T-helper 22 cell (primary cell): ENCODE measurements at places on chromosomes 3 and 15.

- no peak for DNase-seq
Measured at GRCh38 chr3:78337801-78338211, 1297.9 kb downstream of the ROBO2 start.

DNA sequence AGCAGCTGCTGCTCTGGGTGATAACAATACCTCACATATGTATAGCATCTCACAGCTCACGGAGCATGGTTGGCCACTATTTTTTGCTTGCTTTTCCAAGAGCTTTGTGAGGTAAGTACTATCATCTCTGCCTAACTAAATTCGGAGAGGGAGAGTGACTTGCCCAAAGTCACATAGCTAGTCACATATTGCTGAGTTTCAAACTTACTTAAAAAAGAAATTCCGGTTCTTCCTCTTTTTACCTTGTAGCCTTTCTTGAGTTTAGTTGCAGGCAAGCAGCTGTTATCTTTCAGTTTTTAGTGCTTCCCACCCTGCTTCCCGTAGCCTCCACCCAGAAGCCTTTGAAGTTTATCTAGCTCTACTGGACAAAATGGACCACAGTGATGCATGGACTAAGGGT lies 309.2 kb downstream of the PDCD6IP start:
- DNase-seq: no peak

GRCh38 chr15:48533982-48534381 lies 111.5 kb downstream of the FBN1 start:
- DNase-seq: no peak

- DNase-seq: no peak
Measured at GRCh38 chr3:13600950-13601691, 52.2 kb downstream of the FBLN2 start.

DNA sequence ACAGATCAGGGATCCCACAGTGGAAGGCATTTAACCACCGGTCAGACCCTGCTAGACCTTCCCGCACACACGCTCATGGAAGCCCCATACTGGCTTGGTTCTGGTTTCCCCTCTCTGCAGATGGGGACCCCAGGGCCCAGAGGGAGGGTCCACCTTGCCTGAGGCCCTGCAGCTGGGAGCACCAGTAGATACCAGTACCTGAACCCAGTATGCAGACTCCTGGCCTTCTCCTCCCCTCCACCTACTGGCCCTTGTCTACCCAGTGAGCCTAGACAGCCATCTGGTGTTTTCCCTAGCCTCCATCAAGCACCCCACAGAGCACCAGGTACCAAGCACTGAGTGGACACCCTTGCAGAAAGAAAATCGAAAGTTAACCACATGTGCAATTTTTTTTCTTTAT lies 65.1 kb downstream of the MEGF11 start:
- no peak for DNase-seq

GRCh38 chr3:128285042-128285966 lies 132.0 kb downstream of the EEFSEC start:
- no peak for DNase-seq

- DNase-seq: no peak
Measured at GRCh38 chr3:127652246-127652995, 20.3 kb upstream of the ABTB1 start.

DNA sequence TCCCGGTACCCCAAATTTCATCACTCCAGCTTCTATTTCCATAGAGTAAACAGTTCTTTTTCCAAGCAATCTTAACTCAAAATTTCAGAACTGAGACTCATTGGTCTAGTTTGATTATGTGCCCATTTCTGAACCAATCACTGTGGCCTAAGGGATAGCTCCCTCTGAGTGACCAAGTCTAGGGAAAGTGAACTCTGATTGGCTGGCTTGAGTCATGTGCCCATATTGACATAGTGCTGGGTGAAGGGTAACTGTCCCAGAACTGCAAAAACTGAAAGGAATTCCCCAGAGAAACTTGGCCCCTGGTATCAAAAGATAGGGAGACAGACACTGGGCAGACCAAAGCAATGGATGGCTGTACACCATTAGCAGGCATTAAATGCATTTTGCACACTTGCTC lies 171.2 kb upstream of the WNT5A start:
- no peak for DNase-seq

DNA sequence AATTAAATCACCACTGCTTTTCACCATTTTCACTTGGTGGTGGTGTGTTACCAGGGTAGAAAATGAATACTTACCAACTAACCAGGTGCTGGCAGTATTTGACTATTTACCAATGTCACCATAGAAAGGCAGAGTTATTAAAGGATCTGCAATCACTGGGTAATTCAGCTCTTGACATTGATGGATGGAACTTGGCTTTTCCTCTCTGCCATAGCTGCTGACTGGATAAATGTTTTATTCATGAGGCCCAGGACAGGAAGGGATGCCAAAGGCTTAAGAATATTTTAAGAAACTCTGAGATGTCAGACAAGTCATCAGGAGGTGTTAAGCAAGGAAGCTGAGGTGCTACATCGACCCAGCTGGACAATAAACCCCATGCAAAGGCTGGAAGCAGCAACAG lies 495.5 kb upstream of the CFAP20DC start:
- DNase-seq: no peak

GRCh38 chr3:195129072-195129643 lies 141.8 kb downstream of the XXYLT1 start:
- no peak for DNase-seq

GRCh38 chr3:185728630-185729336 lies 96.1 kb downstream of the IGF2BP2 start:
- no peak for DNase-seq

DNA sequence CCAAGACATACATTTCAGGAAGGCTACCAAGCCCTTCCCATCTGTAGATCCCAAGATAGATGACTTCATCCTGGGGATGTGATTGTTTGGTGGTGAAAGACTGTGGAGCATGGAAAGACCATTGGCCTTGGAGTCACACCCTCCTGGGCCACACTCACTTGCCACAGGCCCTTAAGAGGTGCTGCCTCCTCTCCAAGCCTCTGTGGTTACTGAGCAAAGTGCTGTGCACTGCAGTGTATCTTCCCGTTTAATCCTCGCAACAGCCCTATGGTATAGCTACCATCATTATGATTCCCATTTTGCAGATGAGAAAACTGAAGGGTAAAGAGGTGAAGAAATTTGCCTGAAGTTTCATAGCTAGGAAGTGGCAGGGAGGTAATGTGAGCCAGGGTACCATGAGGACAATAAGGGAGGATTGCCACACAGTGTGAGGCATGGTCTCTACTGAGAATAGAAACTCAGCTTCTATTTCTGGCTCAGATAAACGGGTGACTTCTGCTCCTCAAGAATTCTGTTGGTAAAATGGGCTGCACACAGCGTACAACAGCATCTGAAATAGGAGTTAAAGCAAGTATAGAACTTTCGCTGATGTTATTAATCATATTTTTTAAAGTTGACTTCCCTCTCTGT lies 23.9 kb upstream of the RHO start:
- DNase-seq: no peak

DNA sequence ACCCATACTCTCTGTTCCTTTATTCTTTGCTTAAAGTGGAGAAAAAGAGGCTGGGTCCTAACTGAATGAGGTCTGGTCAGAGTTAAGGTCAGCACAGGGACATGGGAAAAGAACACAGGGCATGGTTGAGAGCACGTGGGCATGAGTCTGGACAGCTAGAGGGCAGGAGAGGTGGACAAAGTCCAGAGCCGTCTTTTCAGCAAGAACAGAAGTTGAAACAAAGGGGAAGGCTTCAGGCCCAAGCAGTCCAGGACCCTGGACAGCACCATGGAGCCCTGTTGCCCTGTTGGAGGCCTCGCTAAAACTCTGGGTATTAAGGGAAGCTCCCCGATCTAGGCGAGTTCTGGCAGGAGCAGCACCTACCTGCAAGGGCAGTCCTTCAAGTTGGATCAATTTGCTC lies 50.7 kb downstream of the XYLB start:
- no peak for DNase-seq

- no peak for DNase-seq
Measured at GRCh38 chr15:99507504-99508310, 58.1 kb upstream of the MEF2A start.

DNA sequence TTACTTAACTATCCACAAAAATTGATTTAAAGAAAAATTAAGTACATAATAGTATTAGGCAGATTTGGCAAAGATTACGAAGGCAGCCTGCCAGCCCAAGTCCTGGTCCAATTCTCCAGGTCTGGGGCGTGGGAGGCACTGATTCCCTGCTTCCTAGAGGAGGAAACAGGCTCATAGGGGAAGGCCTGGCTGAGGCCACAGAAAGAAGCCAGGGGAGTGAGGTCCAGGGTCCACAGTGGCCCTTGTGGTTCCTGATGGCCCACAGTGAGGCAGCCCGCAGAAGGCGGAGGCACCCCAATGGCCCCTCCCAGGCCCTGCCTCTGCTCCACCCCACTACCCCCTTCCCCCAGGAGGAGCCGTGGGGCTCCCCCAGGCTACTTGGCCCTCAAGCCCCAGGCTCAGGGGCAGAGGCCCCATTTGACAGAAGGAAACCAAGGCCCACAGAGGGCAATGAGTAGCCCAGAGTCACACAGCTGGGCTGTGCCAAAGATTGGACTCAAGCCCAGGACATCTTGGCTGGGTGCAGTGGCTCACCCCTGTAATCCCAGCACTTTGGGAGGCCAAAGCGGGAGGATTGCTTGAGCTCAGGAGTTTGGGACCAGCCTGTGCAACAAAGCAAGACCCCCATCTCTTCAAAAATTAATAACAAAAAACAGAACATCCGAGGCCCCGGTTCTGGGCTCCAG lies 21.0 kb downstream of the H1-8 start:
- DNase-seq: no peak

DNA sequence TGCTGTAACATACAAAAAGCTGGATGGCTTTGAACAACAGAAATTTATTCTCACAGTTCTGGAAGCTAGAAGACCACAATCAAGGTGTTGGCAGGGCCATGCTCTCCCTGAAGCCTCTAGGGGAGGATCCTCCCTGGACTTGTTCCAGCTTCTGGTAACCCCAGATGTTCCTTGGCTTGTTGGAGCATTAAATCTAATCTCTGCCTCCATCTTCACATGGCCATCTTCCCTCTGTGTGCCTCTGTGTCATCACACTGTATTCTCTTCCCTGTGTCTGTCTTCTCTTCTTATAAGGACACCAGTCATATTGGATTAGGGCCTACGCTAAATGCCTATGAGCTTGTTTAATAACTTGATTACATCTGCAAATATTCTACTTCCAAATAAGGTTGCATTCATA lies 109.5 kb downstream of the STAG1 start:
- no peak for DNase-seq

- DNase-seq: no peak
Measured at GRCh38 chr3:43766672-43767465, 76.1 kb downstream of the ABHD5 start.

DNA sequence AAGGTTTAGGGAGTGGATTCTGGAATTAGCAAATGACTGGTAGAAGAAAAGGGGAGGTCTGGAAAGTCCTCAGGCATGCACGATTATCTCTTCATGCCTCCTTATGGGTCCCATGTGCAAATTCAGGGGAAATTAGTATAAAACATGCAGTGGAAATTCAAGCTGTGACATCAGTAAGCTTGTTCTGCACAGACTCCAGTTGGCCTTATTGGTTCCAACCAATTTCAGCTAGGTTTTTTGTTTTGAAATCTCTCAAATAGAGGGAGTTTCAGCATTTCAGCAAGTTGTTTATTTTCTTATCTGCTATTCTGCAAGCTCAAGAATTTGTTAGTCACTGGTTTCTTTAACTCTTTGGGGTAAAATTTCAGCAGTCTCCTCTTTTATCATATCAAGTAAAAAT lies 774 bp upstream of the TMCO5A start:
- no peak for DNase-seq

GRCh38 chr15:56613811-56614210 lies 119.5 kb downstream of the ZNF280D start:
- DNase-seq: no peak

DNA sequence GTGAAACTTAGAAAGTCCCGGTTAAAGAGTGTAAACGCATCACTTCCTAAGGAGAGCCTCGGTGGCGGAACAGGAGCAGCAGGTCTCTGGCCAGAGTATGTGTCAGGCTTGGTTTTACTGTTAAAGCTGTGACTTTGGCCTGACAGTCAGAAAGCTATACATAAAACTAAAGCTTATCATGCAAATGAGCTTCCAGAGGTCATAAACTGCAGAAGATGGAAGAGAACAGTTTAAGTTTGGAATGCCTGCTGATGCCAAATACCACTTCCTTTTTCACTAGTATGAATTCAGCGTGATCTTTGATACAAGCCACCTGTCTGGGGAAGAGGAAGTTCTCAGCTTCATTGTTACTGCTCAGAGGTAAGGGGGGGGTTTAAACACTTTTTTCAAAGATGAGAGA lies 125.1 kb upstream of the CTDSPL start:
- no peak for DNase-seq

DNA sequence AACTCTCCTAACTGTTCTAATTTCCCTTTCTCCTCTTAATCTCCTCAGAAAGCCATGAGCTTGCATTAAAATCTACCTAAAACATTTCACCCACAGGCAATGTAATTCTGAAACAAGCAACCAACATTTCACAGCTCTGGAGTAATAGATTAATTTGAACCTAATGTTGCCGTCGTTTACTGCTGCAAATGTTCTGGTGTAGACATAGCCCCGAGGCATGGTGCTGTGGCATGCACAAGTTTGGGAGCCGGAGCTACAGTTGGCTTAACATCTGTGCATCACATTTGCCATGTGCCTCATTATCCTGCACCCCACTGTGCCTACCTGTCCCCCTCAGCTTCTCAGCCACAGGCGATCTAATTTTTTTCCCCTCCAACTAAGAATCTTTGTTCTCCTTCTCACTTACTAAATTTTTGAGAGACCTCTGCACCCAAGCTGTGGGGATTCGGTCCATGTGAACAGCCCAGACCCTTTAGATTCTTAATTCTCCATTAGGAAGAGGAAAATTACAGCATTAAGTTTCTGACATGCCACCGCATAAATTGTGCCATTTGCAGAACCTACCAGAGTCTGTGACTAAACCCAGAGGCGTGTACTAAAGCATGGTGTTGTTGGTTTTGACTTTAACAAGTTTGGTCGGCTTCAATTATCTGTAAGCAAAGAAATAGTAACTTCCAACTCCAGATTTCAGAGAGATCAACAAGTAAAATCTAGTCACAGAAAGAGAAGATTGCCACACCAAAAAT lies 419.2 kb downstream of the MECOM start:
- no peak for DNase-seq

GRCh38 chr3:67916353-67916752 lies 261.9 kb upstream of the SUCLG2 start:
- DNase-seq: no peak

GRCh38 chr3:120608506-120608905 lies 12.4 kb downstream of the NDUFB4 start:
- DNase-seq: no peak

DNA sequence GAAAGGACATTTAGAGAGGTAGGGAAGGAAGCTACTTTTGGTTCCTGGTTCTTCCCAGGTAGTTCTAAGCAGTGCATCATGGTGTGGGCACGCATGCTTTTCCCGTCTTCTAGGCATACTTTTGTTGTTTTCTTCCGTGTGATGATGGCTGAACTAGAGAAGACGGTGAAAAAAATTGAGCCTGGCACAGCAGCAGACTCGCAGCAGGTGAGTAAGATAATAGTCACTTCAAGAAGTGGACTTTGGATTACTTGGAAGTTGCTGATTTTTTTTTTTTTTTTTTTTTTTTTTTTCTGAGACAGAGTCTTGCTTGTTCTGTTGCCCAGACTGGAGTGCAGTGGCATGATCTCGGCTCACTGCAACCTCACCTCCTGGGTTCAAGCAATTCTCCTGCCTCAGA lies 17.9 kb downstream of the FANCD2OS start:
- no peak for DNase-seq

GRCh38 chr3:69165744-69166143 lies 43.3 kb upstream of the LMOD3 start:
- no peak for DNase-seq
